Smooth muscle cell of trachea (primary cell): ENCODE measurements at places on chromosomes 11 and 22. TPM values are rescaled to one million over a fixed set of nuclear protein-coding genes. Genes with fewer than 3 reads are reported as not detected.

The P4HA3 gene
- 3.1 TPM in 2 replicates for total RNA-seq

The GTSE1 gene
- 0.50 and 10.5 TPM in 2 replicates for total RNA-seq

The P2RY2 gene
- total RNA-seq = not detected in 2 replicates

The GGTLC3 gene
- total RNA-seq = not detected in 2 replicates

The C11orf52 gene
- total RNA-seq = 0.66 TPM in 1 of 2 replicates, not detected in the other

The CFAP300 gene
- total RNA-seq = 4.3 and 9.5 TPM in 2 replicates

The TMEM184B gene
- total RNA-seq = 45.8 and 56.6 TPM in 2 replicates

The CLDN5 gene
- 0.17 and 2.2 TPM in 2 replicates for total RNA-seq

The PGA3 gene
- total RNA-seq = 0.50 and 2.0 TPM in 2 replicates

The CRYBB3 gene
- total RNA-seq = not detected in 2 replicates

The ELMOD1 gene
- total RNA-seq = 0.17 TPM in 1 of 2 replicates, not detected in the other

The CASP5 gene
- total RNA-seq = not detected in 2 replicates

The RASGRP2 gene
- 0.29 and 0.50 TPM in 2 replicates for total RNA-seq

The CHRM1 gene
- total RNA-seq = not detected in 2 replicates

The SMIM35 gene
- total RNA-seq = not detected in 2 replicates

The MS4A3 gene
- total RNA-seq = not detected in 2 replicates

The YPEL4 gene
- total RNA-seq = 2.6 and 3.1 TPM in 2 replicates

The CNTN5 gene
- not detected in 2 replicates for total RNA-seq

The IGLL5 gene
- total RNA-seq = not detected in 2 replicates

The OSBPL5 gene
- total RNA-seq = 56.6 and 76.7 TPM in 2 replicates

The DMC1 gene
- total RNA-seq = 2.8 and 15.3 TPM in 2 replicates

The OR5AS1 gene
- total RNA-seq = not detected in 2 replicates

The SCN3B gene
- under 0.01 TPM in 1 of 2 replicates, not detected in the other for total RNA-seq

The OR51E2 gene
- total RNA-seq = not detected in 2 replicates

The UBQLN3 gene
- 0.15 and 0.17 TPM in 2 replicates for total RNA-seq

The KCNQ1OT1 gene
- total RNA-seq = 5.0 and 7.7 TPM in 2 replicates

The BID gene
- 15.9 and 28.1 TPM in 2 replicates for total RNA-seq

The PHOX2A gene
- not detected in 2 replicates for total RNA-seq

The TNNI2 gene
- total RNA-seq = not detected in 2 replicates

The KLHDC7B gene
- total RNA-seq = 0.15 and 0.33 TPM in 2 replicates

The PIK3C2A gene
- 46.6 and 52.5 TPM in 2 replicates for total RNA-seq

The NAALAD2 gene
- 2.0 and 2.5 TPM in 2 replicates for total RNA-seq

The APOL6 gene
- total RNA-seq = 25.6 and 29.6 TPM in 2 replicates

The SEC14L2 gene
- 12.7 and 25.3 TPM in 2 replicates for total RNA-seq

The MED17 gene
- total RNA-seq = 21.0 and 30.5 TPM in 2 replicates

The SLC7A4 gene
- total RNA-seq = 2.0 TPM in 1 of 2 replicates, not detected in the other

The OR5P2 gene
- total RNA-seq = not detected in 2 replicates

The TMPRSS5 gene
- total RNA-seq = under 0.01 and 0.17 TPM in 2 replicates

The BTG4 gene
- total RNA-seq = not detected in 2 replicates

The SAA4 gene
- total RNA-seq = not detected in 2 replicates

The OR4B1 gene
- not detected in 2 replicates for total RNA-seq

The RAG1 gene
- 0.66 and 0.73 TPM in 2 replicates for total RNA-seq

The MMP10 gene
- total RNA-seq = 0.87 and 0.99 TPM in 2 replicates

The OR4C46 gene
- not detected in 2 replicates for total RNA-seq

The FGF3 gene
- total RNA-seq = not detected in 2 replicates

The LARGE1 gene
- 21.4 and 38.2 TPM in 2 replicates for total RNA-seq

The SCGB1C1 gene
- total RNA-seq = not detected in 2 replicates

The MMP12 gene
- total RNA-seq = 0.44 and 1.8 TPM in 2 replicates

The C11orf97 gene
- not detected in 2 replicates for total RNA-seq

The KDM4D gene
- total RNA-seq = 0.66 and 1.2 TPM in 2 replicates

The CCDC157 gene
- 2.3 and 4.0 TPM in 2 replicates for total RNA-seq

The DNHD1 gene
- 14.2 and 14.7 TPM in 2 replicates for total RNA-seq

The DUSP18 gene
- 8.0 and 10.9 TPM in 2 replicates for total RNA-seq

The MIOX gene
- 0.15 TPM in 1 of 2 replicates, not detected in the other for total RNA-seq
